CD8-positive, alpha-beta memory T cell (primary cell): ENCODE measurements at places on chromosomes 1 and 21. TPM values are rescaled to one million over a fixed set of nuclear protein-coding genes. Genes with fewer than 3 reads are reported as not detected.

Gene NUDT4B
- total RNA-seq, result 0.69 TPM

Gene SEC16B
- total RNA-seq, result not detected

Gene SLAMF7
- total RNA-seq, result 79.5 TPM

Gene FLG2
- not detected for total RNA-seq

Gene RIMS3
- total RNA-seq, result 1.4 TPM

Gene PLA2G2A
- total RNA-seq, result not detected

Gene GBP7
- 0.13 TPM for total RNA-seq

Gene MIER1
- total RNA-seq, result 53.1 TPM

Gene SPOCD1
- total RNA-seq, result not detected

Gene HMGN1
- 420 TPM for total RNA-seq

Gene COL16A1
- total RNA-seq, result not detected

Gene KPRP
- not detected for total RNA-seq

Gene MED8
- total RNA-seq, result 41.3 TPM

Gene TTC39A
- total RNA-seq, result 0.28 TPM

Gene S100A3
- total RNA-seq, result not detected

Gene CENPL
- total RNA-seq, result 24.9 TPM

Gene PLD5
- not detected for total RNA-seq

Gene CKS1B
- total RNA-seq, result 126 TPM

Gene SPATA17
- not detected for total RNA-seq

Gene IVL
- not detected for total RNA-seq

Gene ITSN1
- total RNA-seq, result 5.5 TPM

Gene C1orf167
- total RNA-seq, result not detected

Gene KCNJ15
- total RNA-seq, result not detected

Gene OR2T29
- total RNA-seq, result not detected

Gene NUDC
- total RNA-seq, result 168 TPM

Gene WDR77
- total RNA-seq, result 73.2 TPM

Gene PRKCZ
- 13.8 TPM for total RNA-seq

Gene LRRC8D
- total RNA-seq, result 41.9 TPM

Gene AMY2B
- 6.5 TPM for total RNA-seq

Gene ADAMTS5
- not detected for total RNA-seq
